ENCODE measurements at places on chromosomes 6 and 20.

GRCh38 chr6:11761744-11762620, 16.6 kb downstream of the ADTRP start:
- DNase-seq: no peak

DNA sequence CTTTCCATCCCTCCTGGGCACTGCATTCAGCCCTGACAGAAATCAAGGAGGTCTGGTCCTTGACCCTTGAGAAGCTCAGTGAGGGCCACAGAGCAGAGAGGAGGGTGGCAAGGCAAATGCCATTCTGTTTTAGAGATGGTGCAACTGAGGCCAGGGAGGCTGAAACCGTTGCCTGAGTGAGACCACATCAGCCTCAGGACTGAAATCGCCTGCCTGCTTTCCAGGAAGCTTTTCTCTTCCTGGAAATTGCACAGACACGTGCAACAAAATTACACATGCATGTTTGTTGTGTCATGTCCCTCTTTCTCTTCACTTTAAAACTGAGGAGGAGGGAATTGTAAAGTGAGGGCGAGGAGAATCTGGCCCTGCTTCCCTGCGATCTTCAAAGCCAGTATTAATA, 113.7 kb upstream of the PDE10A start:
- no peak for DNase-seq

DNA sequence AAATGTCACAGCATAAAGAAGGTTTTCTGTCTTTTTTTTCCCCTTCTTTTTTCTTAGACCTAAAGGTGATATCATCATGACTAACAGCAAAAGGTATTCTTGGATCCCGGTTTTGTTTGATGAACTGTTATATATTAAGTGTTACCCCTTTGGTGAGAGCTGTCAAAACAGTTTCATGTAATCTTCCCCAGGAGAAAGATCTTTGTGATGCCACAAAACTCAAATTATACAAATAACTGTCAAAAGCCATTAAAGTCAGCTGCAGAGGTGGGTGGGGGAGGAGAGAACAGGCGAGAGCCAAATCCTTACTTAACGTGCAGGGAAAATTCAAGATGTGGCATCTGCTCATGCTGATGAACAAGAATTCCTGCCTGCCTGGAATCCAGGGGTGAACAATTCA, 258.2 kb downstream of the BMP7 start:
- DNase-seq: no peak

DNA sequence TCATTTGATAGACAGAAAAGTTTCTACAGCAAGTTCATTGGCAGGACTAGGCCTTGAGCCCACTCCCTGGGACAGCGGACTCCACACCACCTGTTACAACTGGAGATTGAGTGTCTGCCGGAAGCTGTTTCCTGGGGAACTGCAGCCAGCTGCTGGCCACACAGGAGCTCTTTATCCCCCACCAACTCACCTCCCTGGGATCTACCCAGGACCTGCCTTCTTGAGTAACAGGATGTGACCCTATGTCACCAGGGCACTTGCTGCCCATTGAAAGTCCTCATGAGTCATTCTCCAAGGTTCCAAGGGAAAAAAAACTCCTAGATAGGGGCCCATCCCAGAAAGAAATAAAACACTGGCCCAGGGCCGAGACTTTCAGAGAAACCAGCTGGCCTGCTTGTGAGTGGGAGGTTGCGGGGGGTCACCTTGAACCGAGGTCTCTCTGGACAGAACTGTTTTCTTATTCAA, 37.4 kb upstream of the SLC9A8 start:
- DNase-seq: no peak

DNA sequence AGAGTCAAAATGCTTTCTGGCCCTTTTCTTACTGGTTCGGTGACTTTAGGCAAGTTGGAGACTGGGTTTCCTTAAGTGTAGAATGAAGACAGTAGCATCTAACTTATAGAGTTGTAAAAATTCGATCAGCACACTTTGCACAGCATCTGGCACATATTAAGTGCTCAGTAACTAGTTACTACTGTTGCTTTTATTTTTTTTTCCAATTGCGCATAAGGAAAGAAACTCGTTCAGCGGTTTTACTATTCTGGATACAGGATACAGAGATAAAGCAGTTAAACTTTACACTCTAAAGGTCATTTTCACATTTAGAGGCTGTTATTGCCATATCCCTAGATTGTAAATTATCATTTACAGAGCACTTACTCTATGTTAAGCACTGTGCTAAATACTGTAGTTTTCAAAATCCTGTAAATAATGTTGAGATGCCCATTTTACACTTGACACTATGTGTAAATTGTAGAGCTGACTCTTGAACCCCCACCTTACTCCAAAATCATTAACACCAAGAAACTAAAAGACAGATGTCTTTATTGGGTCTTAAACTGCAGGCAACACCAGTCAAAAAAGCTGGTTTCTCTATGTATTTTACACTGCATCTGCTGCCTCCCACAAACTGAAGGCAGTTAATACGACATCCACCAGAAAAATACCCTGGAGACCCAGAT, 886 bp downstream of the ROMO1 start:
- no peak for DNase-seq

GRCh38 chr20:44422083-44422482, 53.6 kb upstream of the TTPAL start:
- DNase-seq: no peak

DNA sequence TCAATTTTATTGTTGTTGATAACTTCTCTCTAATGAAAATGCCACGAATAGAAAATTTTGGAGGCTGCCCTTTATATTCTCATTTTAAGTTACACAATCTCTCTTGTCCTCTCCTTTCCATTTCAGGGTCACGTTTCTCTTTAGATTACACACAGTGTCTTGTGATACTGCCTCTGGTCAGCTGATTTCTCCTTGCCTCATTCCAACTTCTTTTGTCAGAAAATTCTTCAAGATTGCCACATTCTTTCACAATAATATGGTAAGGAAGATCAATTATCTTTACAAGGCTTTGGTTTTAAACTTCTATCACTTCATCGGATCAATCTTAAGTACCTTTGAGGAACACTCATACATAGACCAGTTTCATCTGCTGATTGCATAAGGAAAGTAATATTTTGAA, 370.3 kb downstream of the RFPL4B start:
- DNase-seq: no peak

GRCh38 chr6:36128073-36128472, 2.2 kb upstream of the MAPK13 start:
- no peak for DNase-seq

GRCh38 chr6:105869835-105870440, 216.2 kb upstream of the PRDM1 start:
- no peak for DNase-seq

- no peak for DNase-seq
Measured at GRCh38 chr6:12865117-12865516, 148.6 kb downstream of the PHACTR1 start.

GRCh38 chr20:53338716-53339115, 254.9 kb downstream of the ZNF217 start:
- no peak for DNase-seq

DNA sequence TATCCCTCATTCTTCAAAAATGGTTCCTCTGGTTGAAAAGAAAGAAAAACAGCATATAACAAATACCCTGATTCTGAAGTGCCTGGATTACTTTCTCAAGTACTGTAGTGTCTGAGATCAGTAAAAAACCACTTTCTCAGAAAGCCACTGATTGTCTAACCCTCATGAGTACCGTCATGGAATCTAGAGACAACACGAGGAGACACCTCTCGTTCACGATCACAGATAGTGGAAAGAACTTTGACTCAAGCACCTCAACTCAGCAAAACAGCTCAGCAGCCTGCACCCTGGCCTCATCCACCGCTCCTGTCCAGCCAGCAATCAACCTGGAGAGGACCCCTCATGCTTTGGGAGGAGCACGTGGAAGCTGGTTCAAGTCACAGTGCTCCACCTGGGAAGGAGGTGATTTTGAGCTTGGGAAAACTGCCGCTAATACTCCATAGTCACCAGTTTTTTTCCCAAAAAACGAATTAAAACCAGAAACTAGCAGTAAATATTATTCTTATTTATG, 1.0 kb downstream of the SCML4 start:
- DNase-seq: no peak

DNA sequence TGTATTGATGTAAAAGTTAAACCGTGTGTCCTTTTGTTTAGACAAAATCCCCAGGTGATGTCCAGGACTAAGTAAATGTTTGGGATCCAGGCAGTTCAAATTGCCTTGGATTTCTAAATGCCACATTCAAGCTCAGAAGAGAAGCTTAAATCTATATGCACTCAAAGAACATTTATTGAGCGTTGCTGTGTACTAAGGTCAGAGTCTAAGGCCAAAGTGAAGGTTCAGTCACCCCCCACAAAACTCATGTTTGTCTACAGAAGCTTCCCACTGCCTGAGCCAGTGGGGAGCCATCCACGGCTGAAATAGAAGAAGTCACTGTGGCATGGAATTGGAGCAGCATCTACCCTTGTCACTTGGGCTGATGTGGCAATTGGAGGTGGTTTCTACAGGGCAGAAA, 70.7 kb upstream of the INSM1 start:
- no peak for DNase-seq

- DNase-seq: no peak
Measured at GRCh38 chr20:38094373-38094891, 60.9 kb downstream of the RPRD1B start.

- no peak for DNase-seq
Measured at GRCh38 chr6:156719395-156719719, 57.8 kb upstream of the ARID1B start.

- no peak for DNase-seq
Measured at GRCh38 chr6:113736978-113737377, 120.2 kb upstream of the MARCKS start.

GRCh38 chr6:47073125-47074110, 31.3 kb upstream of the ADGRF1 start:
- no peak for DNase-seq

DNA sequence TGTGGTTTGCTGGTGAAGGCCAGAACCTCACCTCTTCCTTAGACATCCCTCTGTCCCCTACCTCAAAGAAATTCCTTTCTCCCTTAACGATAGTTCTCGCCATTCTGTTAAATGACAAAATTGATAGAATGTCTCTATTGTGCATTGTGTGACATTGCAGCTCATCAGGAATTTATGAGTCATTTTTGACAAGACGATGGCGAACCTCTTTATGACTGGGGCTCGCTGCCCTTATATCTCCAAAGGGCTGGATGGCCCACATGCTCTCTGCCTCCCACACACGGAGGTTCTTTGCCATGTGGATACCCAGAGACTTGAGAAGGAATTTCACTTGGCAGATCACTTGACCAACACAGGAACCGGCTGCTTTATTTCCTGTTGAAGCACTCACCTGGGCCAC, 66.8 kb upstream of the RPS6KA2 start:
- DNase-seq: no peak

- no peak for DNase-seq
Measured at GRCh38 chr6:129188795-129189194, 305.9 kb downstream of the LAMA2 start.

DNA sequence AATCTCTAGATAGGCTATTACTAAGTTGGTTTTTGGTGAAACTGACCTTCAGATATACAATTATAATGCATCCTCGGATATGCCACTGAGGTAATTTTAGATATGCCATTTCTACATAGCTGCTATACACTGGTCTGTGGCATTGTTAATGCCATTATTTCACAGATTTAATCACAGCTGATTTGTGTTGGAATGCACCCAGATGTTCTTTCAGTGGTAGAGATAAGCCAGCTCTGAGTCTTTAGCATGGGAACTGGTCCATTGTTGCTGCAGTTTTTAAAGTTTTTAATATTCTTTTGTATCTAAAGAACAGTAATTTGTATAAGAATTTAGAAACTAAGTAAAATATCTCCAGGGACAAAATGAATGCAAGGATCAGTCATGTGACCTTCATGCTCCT, 6.8 kb downstream of the TMX4 start:
- no peak for DNase-seq

DNA sequence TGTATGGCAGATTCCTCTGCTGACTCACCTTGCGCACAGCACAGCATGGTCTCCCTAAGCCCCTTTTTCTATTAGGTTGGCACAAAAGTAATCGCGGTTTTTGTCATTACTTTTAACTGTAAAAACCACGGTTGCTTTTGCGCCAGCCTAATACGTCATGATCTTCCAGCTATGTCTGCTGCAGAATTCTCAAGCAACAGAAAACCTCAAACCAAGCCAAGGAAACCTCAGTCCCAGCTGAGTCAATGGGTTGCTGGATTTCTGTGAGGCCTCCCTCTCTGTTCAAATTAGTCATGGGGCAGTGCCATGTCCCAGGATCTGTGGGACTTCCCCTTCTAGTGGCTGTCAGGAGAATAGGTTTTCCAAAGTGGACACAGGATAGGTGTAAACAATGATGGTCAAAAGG, 15.7 kb upstream of the ENPP1 start:
- no peak for DNase-seq

DNA sequence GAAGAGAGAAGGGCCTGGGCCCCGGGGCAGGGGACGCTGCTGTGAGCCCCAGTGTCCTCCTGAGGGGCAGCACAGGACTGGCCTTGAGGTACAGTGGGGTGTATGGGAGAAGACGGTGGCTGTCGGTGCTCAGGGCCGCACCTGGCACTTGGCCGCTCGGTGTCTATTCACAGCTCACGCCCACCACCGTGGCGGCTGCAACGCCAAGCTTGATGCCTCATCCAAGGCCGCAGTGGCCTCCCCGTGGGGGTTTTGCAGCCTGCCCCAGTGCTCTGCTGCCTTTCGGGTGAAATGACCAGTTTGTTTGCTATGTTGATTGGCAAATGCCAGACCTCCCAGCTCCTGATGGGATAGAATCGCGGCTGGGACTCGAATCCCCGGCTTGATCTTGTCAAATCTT, 79.5 kb upstream of the SLCO4A1 start:
- DNase-seq: no peak

DNA sequence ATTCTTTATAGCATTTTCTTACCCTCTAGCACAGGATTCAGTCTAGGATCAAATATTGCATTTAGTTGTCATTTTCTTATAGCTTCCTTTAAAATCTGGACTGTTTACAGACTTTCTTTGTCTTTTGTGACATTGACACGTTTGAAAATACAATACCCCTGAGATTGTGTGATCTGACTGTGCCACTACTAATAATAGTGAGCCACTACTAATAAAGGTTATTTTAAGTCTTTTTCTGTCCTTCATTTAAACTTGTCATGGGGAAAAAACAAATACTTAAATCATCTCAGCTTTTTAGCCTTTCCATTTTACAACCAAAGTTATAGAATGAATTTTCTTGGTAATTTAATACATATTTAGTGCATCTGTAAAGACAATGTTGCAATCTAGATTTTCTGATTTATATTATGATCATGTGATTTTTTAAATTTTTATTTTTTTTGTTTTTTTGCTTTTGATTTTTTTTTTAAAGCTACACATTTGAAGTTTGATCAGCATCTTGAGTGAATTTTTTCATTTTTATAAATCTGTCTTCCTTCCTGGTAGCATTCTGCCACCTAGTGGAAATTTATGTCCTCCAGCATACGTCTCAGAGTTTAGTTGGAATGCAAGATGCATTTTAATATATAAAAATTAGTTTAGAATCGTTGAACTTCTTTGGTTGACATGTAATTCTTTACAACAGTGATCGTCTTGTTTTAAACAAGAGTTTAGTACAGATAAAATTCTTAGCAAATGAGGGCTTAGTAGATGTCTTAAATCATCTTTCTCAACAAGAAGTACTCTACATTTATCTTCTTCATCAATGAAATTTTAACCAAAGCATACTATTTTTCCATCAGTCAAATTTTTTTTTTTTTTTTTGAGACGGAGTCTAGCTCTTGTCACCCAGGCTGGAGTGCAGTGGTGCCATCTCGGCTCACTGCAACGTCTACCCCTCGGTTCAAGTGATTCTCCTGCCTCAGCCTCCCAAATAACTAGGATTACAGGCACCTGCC, 119.4 kb downstream of the NCOA3 start:
- no peak for DNase-seq

GRCh38 chr6:6057442-6058053, 50.8 kb upstream of the NRN1 start:
- DNase-seq: no peak

Data from GM12892 (cell line).